ENCODE measurements at places on chromosomes 16 and 17.

- no peak for DNase-seq
Measured at GRCh38 chr17:64289741-64290141, 26.7 kb upstream of the TEX2 start.

- no peak for DNase-seq
Measured at GRCh38 chr17:6714315-6714874, 1.2 kb upstream of the SLC13A5 start.

DNA sequence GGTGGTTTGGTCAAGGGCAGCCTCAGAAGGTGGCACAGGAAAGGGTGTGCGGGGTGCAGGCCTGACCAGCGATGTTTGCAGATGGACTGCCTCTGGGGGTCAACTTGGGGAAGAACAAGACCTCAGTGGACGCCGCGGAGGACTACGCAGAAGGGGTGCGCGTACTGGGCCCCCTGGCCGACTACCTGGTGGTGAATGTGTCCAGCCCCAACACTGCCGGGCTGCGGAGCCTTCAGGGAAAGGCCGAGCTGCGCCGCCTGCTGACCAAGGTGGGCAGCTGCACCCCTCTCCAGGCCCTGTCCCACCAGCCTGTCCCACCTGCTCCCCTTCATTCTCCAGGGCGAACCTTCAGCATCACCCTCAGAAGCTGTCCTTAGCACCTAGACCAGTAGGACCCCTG is 12.5 kb downstream of the DHODH start:
- DNase-seq, result no peak

GRCh38 chr16:3573146-3573815 is 3.9 kb downstream of the NLRC3 start:
- DNase-seq, result no peak

- DNase-seq, result no peak
Measured at GRCh38 chr16:19757026-19757425, 39.0 kb downstream of the IQCK start.

DNA sequence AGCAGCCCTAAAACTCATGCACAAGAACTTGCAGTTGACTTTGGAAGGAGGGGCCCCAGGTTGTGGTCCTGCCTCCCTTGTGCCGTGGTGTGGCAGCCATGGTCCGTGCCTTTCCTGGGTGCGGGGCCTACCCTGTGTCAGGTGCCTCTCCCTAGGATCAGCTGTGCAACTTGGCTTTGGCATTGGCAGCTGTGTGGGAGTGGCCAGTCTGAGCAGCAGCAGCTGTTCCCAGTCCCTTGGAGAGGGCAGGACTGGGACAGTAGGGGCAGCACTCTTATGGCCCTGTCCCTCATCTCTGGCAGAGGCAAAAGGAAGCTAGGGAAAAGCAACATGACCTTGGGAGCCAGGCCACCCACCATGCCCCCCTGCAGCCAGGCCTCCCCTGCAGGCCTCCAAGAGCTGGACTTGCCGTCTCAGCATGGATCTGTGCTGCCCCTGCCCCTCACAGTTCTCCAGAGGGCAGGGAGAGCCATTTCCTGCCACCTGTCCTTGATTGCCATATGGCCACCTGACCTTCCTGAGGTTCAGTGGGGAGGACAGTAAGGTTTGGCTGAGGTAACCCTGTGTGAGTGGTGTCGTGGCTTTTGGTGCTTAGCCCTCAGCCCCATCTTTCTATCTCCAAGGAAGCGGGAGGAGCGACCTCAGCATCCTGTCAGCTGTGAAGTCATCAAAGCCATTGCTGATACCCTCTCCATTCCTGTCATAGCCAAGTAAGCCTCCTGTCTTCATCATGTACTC is 15.5 kb upstream of the NFATC3 start:
- no peak for DNase-seq

DNA sequence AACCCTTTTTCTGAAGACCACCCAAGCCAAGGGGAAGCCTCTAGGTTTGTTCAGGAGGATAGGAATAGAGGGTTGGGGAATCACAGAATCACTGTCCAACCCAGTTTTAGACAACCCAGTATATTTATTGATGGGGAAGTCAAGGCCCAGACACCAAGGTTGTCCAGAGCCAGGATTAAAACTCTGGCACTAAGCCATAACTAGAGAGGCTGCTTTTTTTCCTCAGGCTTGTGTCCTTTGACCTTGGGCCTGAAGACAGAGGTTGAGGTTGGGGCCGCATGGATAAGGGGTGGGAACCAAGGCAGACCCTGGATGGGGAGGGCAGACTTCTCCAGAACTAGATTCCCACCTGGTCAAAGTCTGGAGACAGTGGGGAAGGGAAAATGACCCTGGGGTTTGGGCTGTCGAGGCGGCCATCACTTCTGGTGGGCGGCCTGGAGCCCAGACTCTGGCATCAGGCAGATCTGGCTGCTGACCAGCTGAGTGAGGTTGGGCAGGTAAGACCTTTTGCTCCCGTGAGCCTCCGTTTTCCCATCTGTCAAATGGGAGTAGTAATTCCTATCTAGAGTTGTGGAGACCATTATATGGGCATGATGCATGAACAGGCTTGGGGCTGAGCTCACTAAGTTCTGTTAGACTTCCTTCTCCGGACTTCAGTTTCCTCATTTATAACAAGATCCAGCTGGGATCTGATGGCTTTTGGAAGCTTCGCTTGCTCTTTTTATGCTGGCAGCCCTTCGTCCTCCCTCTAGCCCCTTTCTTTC is 17.9 kb downstream of the IGFBP4 start:
- DNase-seq, result no peak

DNA sequence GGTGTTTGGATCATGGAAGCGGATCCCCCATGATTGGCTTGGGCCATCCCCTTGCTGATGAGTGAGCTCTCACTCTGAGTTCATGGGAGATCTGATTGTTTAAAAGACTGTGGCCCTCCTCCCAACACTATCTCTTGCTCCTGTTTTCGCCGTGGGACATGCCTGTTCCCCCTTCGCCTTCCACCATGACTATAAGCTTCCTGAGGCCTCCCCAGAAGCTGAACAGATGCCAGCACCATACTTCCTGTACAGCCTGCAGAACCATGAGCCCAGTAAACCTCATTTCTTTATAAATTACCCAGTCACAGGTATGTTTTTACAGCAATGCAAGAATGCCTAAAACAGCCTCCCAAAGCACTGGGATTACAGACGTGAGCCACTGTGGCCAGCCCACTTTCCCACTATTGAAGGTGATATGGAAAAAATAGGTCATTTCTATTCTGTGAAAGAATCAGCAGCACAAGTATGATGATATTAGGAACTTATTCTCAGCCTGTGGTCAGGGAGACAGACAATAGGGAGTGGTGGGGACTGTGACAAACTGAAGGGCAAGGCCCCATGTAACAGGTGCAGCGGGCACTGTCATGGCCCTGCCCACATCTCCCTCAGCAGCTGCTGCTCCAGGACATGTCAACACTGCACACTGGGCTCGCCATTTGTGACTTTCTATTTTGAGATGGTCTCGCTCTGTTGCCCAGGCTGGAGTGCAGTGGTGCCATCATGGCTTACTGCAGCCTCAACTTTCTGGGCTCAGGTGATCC is 33.7 kb upstream of the LITAF start:
- no peak for DNase-seq

GRCh38 chr17:42378359-42378958 is 9.8 kb downstream of the STAT3 start:
- peak; percentile 41 for DNase-seq

- DNase-seq, result no peak
Measured at GRCh38 chr16:24980077-24980793, 34.9 kb downstream of the ARHGAP17 start.

- no peak for DNase-seq
Measured at GRCh38 chr17:17580662-17581470, 10.6 kb downstream of the PEMT start.

DNA sequence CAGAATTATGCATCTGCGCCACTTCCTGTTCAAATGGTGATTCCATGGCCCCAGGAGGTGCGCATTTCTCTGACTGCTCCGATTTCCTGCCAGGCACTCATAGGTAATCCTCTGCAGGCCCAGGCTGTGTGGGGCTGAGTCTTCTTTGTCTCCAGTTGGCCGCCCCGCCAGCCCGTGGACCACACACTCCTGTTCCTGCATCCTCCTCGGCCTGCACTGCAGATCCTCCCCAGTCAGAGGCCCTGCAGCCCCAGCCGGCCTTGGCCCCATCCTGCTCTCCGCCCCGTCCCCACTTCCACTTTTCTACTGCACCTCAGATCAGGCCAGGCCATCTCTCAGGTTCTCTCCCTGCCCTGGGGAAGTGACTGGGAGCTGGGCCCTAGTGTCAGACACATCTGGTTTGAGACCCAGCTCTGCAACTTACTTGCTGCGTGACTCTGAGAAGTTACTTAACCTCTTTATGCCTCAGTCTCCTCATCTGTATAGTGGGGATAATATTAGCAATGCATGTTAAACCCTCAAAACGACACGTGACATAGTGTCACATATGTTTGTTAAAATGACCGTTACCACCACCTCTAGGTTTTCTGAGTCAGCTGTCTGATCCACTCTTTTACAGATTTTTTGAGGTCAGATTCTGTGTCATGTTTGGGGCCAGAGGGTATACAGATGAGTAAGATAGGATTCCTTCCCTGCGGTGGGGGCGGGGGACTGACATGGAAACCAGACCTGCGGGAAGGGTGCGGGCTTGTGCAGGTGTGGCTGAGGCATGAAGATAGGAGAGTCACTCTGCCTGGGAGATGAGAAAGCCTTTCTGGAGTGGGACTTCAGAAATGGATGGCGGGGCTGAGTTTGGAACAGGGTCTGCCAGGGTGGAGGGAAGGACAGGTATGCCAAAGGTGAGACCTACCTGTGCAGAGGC is 12.8 kb downstream of the RAB11FIP4 start:
- DNase-seq, result no peak

GRCh38 chr16:82835487-82836155 is 208.9 kb downstream of the CDH13 start:
- no peak for DNase-seq

- no peak for DNase-seq
Measured at GRCh38 chr16:12985516-12985915, 84.1 kb downstream of the SHISA9 start.

DNA sequence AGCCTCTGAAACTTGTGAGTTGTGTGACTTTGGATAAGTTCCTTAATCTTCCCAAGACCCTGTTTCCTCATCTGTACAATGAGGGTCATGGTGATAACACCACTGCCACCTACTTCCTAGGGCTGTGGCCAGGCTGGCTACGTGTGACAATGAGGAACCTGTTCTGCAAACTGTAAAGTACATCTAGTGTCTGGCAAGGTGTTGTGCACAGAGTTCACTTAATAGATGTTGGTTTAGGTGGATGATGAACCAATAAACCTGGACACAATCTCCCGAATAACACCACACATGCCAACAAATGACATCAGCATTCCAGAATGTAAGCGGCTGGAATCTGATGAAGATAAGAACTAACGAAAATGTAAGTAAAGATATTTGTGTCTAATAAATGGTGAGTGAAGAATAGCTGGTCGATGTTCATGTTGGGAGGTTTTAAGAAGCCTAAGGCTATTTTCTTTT is 82.3 kb downstream of the MARCHF10 start:
- DNase-seq, result no peak

DNA sequence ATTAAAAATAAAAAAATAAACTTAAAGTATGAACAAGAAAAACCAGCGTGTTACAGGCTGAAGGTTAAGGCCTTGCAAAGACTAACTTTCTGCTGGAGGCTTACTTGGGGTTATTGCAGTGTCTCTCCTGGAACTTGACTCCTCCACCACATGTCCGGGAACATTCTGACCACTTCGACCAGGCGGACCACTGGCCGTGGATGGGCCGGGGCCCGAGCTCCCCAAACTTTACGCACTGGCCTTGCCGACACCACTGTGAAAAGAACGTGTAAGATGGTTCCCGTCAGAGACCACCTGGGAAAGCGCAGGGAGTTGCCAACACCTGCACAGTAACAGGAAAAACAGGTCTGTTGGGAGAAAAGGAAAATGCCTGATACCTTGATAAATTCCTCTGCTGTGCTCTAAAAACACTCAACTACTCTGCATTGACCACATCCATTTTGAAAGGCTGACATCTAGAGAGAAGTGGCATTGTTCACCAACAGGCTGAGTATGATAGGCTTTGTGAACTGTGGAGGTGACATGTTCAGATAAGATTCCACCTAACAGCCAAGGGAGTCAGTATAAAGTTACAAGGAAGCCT is 99.1 kb downstream of the ADAMTS18 start:
- DNase-seq, result no peak

GRCh38 chr17:35892091-35893035 is 12.2 kb upstream of the CCL5 start:
- no peak for DNase-seq

GRCh38 chr16:48318630-48319029 is 66.6 kb downstream of the SIAH1 start:
- peak; percentile 53 for DNase-seq

DNA sequence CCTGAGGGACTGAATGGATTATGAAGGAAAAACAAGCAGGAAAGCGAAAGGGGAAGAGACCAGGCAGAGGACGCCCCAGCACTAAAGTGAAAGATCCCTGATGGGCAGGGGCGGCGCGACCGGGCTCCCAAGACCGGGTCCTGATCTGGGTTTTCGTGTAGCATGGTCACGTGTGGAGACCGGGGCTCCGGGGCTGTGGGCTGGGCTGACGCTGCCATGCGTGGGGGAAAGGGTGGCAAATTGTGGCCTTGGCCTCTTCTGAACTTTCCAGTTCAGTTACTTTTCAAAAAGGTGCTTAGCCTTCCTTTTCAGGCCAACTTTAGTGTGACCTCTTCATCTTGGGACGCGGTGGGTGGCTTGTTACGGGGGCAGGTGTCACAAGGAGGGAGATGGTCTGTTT is 57.5 kb downstream of the METRNL start:
- peak; percentile 42 for DNase-seq

DNA sequence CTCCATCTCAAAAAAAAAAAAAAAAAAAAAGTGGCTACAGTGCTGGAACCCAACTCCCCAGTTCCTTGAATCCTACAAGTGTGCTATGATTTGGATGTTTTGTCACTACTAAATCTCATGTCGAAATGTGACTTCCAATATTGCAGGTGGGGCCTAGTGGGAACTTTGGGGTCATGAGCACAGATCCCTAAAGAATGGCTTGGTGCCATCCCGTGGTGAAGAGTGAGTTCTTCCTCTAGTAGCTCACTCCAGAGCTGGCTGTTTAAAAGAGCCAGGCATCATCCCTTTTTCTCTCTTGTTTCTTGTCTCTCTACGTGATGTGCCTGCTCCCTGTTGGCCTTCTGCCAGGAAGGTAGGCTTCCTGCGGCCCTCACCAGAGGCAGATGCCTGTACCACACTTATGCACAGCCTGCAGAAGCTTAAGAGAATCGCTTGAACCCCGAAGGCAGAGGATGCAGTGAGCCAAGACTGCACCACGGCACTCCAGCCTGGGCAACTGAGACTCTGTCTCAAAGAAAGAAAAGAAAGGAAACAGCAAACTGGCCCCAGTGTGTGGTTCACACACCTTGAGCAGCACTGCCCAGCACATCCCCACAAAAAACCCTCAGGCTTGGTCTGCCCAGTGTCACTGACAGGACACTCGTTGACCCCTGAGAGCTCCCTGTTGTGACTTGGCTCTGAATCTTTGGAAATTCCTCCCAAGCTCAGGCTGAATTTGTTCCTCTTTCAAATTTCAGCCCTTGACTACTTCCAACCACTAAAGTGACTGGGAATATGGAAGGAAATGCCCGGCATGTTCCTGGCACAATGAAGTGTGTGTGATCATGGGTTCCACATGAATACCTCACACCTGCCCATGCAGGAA is 3.1 kb downstream of the MT1E start:
- DNase-seq, result no peak

GRCh38 chr16:78396673-78397072 is 297.2 kb downstream of the WWOX start:
- no peak for DNase-seq

GRCh38 chr16:15829460-15829859 is 27.4 kb downstream of the MYH11 start:
- no peak for DNase-seq

- DNase-seq, result peak; percentile 49
Measured at GRCh38 chr17:63974594-63975192, 2.0 kb upstream of the SCN4A start.

All from SJSA1 (cell line).